NCI-H526 (cell line): ENCODE measurements at places on chromosomes 1 and 21.

DNA sequence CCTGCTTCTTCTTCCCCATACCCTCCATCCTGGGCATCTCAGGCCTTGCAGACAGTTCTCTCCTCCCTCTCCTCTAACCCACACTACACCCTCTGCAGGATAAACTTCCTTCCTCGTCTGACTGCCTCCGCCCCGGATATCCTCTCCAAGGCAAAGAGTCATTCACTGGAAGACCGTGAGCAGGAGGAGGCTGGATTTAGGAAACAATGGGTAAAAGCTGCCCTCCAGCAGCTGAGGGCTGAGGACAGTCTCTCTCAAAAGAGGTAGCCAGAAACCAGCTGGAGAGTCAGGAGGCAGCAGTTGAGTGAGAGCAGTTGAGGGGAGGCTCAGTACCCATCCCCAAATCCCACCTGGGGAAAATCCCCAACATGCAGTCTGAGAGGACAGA is 1.4 kb downstream of the CSRP1 start:
- DNase-seq = no peak

GRCh38 chr1:76073481-76073880 is 1.1 kb upstream of the ST6GALNAC3 start:
- no peak for DNase-seq

- no peak for DNase-seq
Observed at GRCh38 chr1:27007909-27008582, 4.6 kb downstream of the TENT5B start.

- no peak for DNase-seq
Observed at GRCh38 chr1:154241703-154242351, 21.1 kb downstream of the UBAP2L start.
